Urinary bladder (tissue), 4 donors: ENCODE measurements at places on chromosomes 7 and 10. TPM values are rescaled to one million over a fixed set of nuclear protein-coding genes. Genes with fewer than 3 reads are reported as not detected.

GRCh38 chr10:123970207-123970926 is 78.8 kb upstream of the CPXM2 start:
- DNase-seq: no peak

GBX1 gene
- not detected for total RNA-seq

TMEM229A gene
- total RNA-seq: 2.0 TPM

STK17A gene
- 17.4 TPM for total RNA-seq

TMEM213 gene
- not detected for total RNA-seq

DNA sequence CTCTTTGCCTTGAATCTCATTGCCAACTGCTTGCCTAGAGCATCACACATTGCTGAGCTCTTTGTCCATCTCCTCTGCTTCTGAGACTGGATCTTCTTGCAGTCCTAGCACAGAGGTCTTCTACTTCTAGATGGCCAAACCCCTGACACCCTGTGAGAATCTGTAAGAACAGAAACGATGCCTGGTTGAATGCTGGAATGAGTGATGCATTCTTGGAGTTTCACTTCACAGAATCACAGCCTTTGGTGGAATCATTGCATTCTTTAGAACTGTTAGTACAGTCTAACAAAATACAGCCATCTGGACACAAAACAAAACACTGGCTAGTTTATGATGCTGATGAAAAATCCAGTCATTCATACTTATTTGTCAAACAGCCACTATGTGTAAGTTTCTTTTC is 141.7 kb upstream of the ITGB1 start:
- no peak for DNase-seq

PKD2L1 gene
- not detected for total RNA-seq

DNA sequence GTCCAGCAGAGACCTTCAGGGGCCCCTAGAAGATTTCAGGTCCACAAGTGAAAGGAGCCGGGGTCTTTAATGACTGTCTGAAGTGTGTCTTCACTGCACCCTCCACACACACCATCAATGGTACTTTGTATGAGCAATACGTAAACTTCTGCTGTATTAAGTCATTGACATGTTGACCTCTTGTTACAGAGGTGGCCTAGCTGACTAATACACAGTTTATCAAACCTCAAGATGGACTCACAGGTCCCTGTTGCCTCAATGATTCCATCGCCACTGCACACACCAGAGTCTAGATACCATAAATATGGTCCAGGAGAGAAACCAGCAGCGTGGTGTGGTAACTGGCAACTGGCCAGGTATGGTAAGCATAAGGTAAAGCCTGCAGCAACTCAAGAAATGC is 19.5 kb downstream of the KCNMA1 start:
- DNase-seq: no peak

PVRIG gene
- 0.21 TPM for total RNA-seq

ASZ1 gene
- not detected for total RNA-seq
